ENCODE measurements at places on chromosomes 3 and 15. TPM values are rescaled to one million over a fixed set of nuclear protein-coding genes. Genes with fewer than 3 reads are reported as not detected.

DNA sequence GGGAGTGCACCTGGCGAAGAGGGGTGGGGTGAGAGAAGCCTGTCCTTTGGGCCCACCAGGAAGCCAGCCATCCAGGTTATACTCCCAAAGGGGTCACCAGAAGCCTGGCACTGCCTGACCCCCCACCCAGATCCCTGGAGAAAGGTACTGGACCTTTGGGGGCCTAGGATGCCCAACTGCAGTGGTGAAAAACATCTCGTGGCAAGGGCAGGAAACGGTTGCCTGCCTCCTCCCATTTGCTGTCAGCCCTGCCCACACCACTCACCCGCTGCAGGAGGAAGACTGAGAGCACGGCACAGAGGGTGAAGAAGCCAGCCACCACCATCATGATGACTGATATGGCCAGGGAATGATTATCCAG lies 2.2 kb upstream of the ULK3 start:
- H3K27me3 ChIP-seq: no peaks in the 10 kb centered on the region
- peaks cover 5% of the 10 kb centered on the region for H3K36me3 ChIP-seq
- H3K27ac ChIP-seq: no peak overlapping the region
- no peaks in the 10 kb centered on the region for H3K4me1 ChIP-seq

DNA sequence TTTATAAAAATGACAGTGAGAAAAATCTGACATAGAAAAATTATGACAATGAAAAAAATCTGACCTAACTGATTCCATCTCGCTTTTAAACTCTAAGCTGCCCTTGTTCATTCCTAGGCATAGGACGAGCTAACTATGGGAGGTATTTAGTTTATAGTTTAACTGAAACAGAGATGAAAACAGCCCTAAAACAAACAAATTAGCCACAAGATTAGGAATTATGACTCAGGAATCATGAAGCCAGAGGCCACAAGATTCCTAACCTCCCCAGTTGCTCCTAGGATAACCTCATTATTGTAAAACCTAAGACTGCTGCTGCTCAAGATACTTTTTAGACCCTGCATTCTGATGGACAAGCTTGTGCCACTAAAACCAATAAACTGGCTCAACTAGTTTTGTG lies 122.7 kb upstream of the MNS1 start:
- DNase-seq: no peak
- no peak overlapping the region for H3K4me3 ChIP-seq
- H3K27me3 ChIP-seq: no peaks in the 10 kb centered on the region

- H3K27me3 ChIP-seq: no peaks in the 10 kb centered on the region
- no peak overlapping the region for H3K27ac ChIP-seq
- DNase-seq: peak; percentile 35
- peak overlapping the region; percentile 50 for H3K4me3 ChIP-seq
- no peaks in the 10 kb centered on the region for H3K4me1 ChIP-seq
Measured at GRCh38 chr3:161372321-161373260, 1.3 kb upstream of the SPTSSB start.

- H3K4me3 ChIP-seq: no peak overlapping the region
- H3K4me1 ChIP-seq: peaks cover 2% of the 10 kb centered on the region
- no peaks in the 10 kb centered on the region for H3K36me3 ChIP-seq
- no peaks in the 10 kb centered on the region for H3K27me3 ChIP-seq
- DNase-seq: no peak
Measured at GRCh38 chr3:66597308-66597863, 96.6 kb upstream of the LRIG1 start.

- no peaks in the 10 kb centered on the region for H3K27me3 ChIP-seq
- H3K4me3 ChIP-seq: no peak overlapping the region
- H3K36me3 ChIP-seq: peaks cover 34% of the 10 kb centered on the region
- no peak overlapping the region for H3K27ac ChIP-seq
- H3K4me1 ChIP-seq: no peaks in the 10 kb centered on the region
Measured at GRCh38 chr3:53225651-53226050, 30.2 kb downstream of the TKT start.

DNA sequence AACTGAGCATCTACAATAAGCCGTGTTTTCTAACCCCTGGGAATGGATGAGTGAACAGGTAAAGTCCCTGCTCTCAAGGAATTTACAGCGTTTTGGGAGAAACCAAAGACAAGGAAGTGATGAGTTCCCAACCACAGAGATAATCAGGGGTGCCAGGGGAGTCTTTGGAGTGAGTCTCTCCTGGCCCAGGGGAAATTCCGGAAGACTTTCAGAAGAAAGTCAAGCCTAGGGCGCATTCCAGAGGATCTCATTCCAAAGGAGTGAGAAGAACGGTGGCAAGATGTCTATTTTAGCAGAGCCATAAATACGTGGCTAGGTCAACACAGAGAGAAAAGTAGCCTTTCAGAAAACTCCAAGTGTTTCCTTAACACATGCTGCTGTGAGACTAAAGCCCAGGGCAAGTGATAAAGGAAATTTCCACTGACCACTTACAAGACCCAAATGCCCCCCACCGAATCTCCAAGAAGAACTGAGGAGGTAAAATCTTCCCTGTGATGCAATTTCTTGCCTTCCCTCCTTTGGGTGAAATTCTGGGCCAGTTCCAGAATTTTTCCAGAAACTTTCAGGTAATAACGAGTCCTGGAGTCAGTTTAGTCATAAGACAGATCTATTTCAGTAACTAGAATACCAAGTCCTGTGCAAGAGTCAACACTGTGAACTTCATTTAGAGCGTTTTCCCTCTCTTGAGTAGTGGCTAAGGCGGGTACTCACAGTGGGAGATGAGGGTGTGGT lies 437.4 kb downstream of the NR2F2 start:
- no peak for DNase-seq
- no peaks in the 10 kb centered on the region for H3K36me3 ChIP-seq
- H3K4me1 ChIP-seq: no peaks in the 10 kb centered on the region
- H3K27ac ChIP-seq: no peak overlapping the region

GRCh38 chr15:25248583-25249235 lies 190.1 kb downstream of the UBE3A start:
- no peaks in the 10 kb centered on the region for H3K36me3 ChIP-seq
- no peaks in the 10 kb centered on the region for H3K27me3 ChIP-seq
- no peak overlapping the region for H3K27ac ChIP-seq
- DNase-seq: peak; percentile 24
- H3K4me1 ChIP-seq: no peaks in the 10 kb centered on the region

DNA sequence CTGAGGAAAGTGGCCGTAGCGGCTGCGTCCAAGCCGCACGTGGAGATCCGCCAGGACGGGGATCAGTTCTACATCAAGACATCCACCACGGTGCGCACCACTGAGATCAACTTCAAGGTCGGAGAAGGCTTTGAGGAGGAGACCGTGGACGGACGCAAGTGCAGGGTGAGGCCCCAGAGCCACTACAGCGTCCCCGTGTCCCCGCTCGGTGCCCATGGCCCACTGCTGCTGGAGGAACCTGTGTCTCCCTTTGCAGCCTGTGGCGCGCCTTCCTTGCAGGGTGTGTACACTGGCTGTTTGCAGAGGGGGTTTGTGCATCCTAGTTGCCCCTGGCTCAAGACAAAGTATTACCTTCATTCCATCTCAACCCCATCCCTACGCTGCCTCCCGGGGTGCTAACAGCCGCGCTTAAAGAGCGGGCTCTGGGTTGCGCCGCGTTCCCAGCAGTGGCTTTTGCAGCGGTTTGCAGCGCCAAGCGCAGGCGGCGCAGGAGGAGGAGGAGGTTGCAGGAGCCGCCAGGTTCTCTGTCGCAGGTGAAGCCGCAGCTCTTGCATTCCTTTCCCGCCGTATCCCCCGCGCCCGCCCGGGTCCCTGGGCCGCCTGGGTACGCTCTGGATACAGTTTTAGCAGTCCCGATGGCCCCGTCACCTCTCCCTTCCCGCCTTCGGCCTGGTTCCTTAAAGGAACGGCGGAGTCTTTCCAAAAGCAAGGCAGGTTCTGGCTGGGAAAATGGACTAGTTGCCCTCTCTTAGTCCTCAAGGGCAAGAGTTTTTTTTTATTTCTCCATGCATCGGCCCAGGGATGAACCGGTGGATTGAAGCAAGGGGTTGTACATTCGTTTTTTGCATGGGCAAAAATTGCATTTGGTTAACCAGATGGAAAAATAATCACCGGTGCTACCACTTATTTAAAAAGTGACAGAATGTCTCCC lies 1.2 kb downstream of the CRABP1 start:
- no peak overlapping the region for H3K4me3 ChIP-seq
- H3K27ac ChIP-seq: no peak overlapping the region
- no peaks in the 10 kb centered on the region for H3K36me3 ChIP-seq
- no peak for DNase-seq
- no peaks in the 10 kb centered on the region for H3K4me1 ChIP-seq
- H3K27me3 ChIP-seq: no peaks in the 10 kb centered on the region

GRCh38 chr15:88913850-88914169 lies 631 bp upstream of the MFGE8 start:
- H3K27me3 ChIP-seq: no peaks in the 10 kb centered on the region
- DNase-seq: no peak
- H3K27ac ChIP-seq: no peak overlapping the region
- no peaks in the 10 kb centered on the region for H3K4me1 ChIP-seq
- no peaks in the 10 kb centered on the region for H3K36me3 ChIP-seq
- no peak overlapping the region for H3K4me3 ChIP-seq

DNA sequence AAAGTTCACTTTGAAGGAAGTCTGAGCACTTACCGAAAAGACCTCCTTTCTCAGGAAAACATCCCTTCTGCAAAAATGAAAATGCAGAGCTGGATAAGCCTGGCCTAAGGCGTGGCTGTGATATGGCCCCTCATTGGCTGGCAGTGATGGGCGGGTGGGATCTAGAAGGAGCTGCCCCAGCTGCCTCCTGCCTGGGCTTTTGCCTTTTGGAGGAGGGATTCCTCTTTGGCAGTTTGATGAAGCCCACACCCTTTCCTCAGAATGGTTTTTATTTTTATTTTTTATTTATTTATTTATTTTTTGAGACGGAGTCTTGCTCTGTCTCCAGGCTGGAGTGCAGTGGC lies 4.0 kb upstream of the DZIP1L start:
- DNase-seq: no peak
- no peaks in the 10 kb centered on the region for H3K36me3 ChIP-seq
- no peak overlapping the region for H3K27ac ChIP-seq
- H3K4me1 ChIP-seq: no peaks in the 10 kb centered on the region
- H3K4me3 ChIP-seq: no peak overlapping the region
- H3K27me3 ChIP-seq: no peaks in the 10 kb centered on the region

GRCh38 chr15:80823995-80824394 lies 44.8 kb downstream of the CEMIP start:
- no peaks in the 10 kb centered on the region for H3K27me3 ChIP-seq
- H3K4me3 ChIP-seq: no peak overlapping the region
- DNase-seq: no peak
- H3K4me1 ChIP-seq: peaks cover 3% of the 10 kb centered on the region
- H3K27ac ChIP-seq: no peak overlapping the region
- H3K36me3 ChIP-seq: no peaks in the 10 kb centered on the region

DNA sequence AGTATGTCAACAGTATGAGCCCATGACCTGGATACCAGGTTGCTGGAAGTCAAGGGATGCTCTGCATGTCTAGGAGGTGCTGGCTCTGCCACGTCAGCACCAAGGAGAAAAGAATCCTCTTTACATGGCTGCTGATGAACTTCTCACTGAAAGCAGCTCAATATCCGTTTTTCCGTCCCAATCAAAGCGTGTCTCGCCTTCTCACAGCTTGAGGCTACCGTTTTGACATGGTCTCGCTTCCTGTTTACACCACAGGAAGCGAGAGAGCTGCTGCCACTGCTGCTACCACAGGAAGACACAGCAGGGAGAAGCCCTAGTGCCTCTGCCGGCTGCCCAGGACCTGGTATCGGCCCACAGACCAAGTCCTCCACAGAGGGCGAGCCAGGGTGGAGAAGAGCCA lies 27.3 kb downstream of the STARD5 start:
- H3K36me3 ChIP-seq: no peaks in the 10 kb centered on the region
- H3K4me1 ChIP-seq: no peaks in the 10 kb centered on the region
- no peak overlapping the region for H3K4me3 ChIP-seq
- no peak overlapping the region for H3K27ac ChIP-seq
- no peak for DNase-seq

DNA sequence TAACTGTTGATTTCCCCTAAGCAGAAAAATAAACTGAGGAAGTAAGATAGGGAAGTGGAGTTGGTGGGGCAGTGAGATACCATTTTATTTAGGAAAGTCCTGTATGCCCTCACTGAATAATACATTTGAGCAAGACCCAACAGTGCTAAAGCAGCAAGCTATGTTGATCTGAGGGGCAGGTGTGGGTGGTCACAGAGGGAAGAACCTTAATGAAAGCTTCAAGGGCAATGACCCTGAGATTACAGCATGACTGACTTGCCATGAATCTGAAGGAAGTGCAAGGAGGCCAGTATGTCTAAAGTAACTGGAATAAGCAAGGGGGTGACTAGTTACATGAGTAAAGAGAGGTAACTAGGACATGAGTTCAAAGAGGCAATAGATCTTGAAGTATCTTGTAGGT lies 159.5 kb downstream of the CD47 start:
- DNase-seq: no peak
- no peak overlapping the region for H3K4me3 ChIP-seq
- no peaks in the 10 kb centered on the region for H3K4me1 ChIP-seq
- no peaks in the 10 kb centered on the region for H3K36me3 ChIP-seq

- H3K4me3 ChIP-seq: no peak overlapping the region
- no peaks in the 10 kb centered on the region for H3K27me3 ChIP-seq
- no peak for DNase-seq
Measured at GRCh38 chr15:32028921-32029320, 1.4 kb upstream of the CHRNA7 start.

GRCh38 chr3:32901005-32901932 lies 50.2 kb upstream of the CCR4 start:
- no peaks in the 10 kb centered on the region for H3K27me3 ChIP-seq
- no peaks in the 10 kb centered on the region for H3K4me1 ChIP-seq
- H3K36me3 ChIP-seq: no peaks in the 10 kb centered on the region

- no peak overlapping the region for H3K4me3 ChIP-seq
- H3K27ac ChIP-seq: no peak overlapping the region
- H3K27me3 ChIP-seq: no peaks in the 10 kb centered on the region
- no peaks in the 10 kb centered on the region for H3K4me1 ChIP-seq
- DNase-seq: no peak
Measured at GRCh38 chr15:70281811-70282307, 184.1 kb upstream of the TLE3 start.

- H3K36me3 ChIP-seq: no peaks in the 10 kb centered on the region
- H3K4me3 ChIP-seq: no peak overlapping the region
- H3K4me1 ChIP-seq: no peaks in the 10 kb centered on the region
- no peak for DNase-seq
Measured at GRCh38 chr3:13839253-13839652, 40.6 kb downstream of the WNT7A start.

GRCh38 chr3:93979850-93980676 lies at the start of gene ARL13B:
TSS of gene ARL13B (plus strand) at chr3:93980155. CDS start at chr3:93980424, 269 bp downstream.
- H3K4me1 ChIP-seq: no peaks in the 10 kb centered on the region
- peak within 1 kb of the TSS; percentile 59 for H3K4me3 ChIP-seq
- H3K36me3 ChIP-seq: no peaks in the 10 kb centered on the region
- DNase-seq: peak; percentile 98

- no peak overlapping the region for H3K4me3 ChIP-seq
- H3K27me3 ChIP-seq: no peaks in the 10 kb centered on the region
- H3K27ac ChIP-seq: no peak overlapping the region
- H3K36me3 ChIP-seq: no peaks in the 10 kb centered on the region
- no peaks in the 10 kb centered on the region for H3K4me1 ChIP-seq
Measured at GRCh38 chr3:179961703-179962078, 75.0 kb downstream of the PEX5L start.

The GOLGA6B gene
- total RNA-seq: not detected

The EAF2 gene
- 6.0 TPM for total RNA-seq

The FBXO22 gene
- 18.3 TPM for total RNA-seq

The NBEAL2 gene
- total RNA-seq: 45.8 TPM

The RASGRP1 gene
- 1.5 TPM for total RNA-seq

The MYZAP gene
- total RNA-seq: 4.2 TPM

The GOLGA8O gene
- 13.0 TPM for total RNA-seq

The GPR27 gene
- 2.1 TPM for total RNA-seq

The ARNT2 gene
- total RNA-seq: 7.5 TPM

The IQCH gene
- total RNA-seq: 2.0 TPM

The NEO1 gene
- total RNA-seq: 31.4 TPM

The CCDC54 gene
- total RNA-seq: not detected

The SAMD7 gene
- not detected for total RNA-seq

The TMCO5A gene
- total RNA-seq: not detected

The CERS3 gene
- total RNA-seq: not detected

The PIGZ gene
- total RNA-seq: 5.2 TPM

The PLSCR5 gene
- total RNA-seq: not detected

The CPA3 gene
- total RNA-seq: 5.6 TPM
